ENCODE measurements at places on chromosomes 3 and 15.

- no peak for DNase-seq
These were observed 32.2 kb downstream of the DPPA2 start for GRCh38 chr3:109284071-109284470.

GRCh38 chr15:51696566-51696965, 15.3 kb downstream of the SCG3 start:
- no peak for DNase-seq

- DNase-seq = no peak
These were observed 605.2 kb upstream of the NAALADL2 start for GRCh38 chr3:174253940-174254339.

GRCh38 chr3:40914475-40914874, 284.8 kb upstream of the CTNNB1 start:
- DNase-seq = no peak

- DNase-seq = no peak
These were observed 3.9 kb downstream of the ABHD6 start for GRCh38 chr3:58241306-58242044.

- no peak for DNase-seq
These were observed 29.4 kb downstream of the NBEAL2 start for GRCh38 chr3:47008851-47009224.

GRCh38 chr3:133037436-133037835, 755 bp upstream of the TMEM108 start:
- DNase-seq = no peak

GRCh38 chr15:97101572-97101971, 771.1 kb downstream of the NR2F2 start:
- no peak for DNase-seq

DNA sequence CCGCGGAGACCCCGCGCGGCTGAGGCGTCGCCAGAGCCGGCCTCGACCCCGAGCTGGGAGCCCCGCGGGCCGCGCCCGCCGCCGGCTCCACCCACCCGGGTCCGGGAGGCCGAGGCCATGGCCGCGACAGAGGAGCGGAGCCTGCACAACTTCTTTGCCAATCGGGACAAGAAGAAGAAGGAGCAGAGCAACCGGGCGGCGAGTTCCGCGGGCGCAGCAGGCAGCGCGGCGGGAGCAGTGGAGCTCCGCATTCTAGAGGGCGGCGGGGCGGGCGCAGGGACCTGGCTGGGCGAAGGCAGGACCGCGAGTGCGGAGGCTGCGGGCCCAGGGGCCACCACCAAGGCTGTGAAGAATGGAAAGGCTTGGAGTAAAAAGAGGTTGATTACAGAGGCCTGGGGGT, 37.6 kb upstream of the EPHA6 start:
- no peak for DNase-seq

GRCh38 chr15:38130740-38131498, 121.7 kb upstream of the SPRED1 start:
- peak; percentile 99 for DNase-seq

DNA sequence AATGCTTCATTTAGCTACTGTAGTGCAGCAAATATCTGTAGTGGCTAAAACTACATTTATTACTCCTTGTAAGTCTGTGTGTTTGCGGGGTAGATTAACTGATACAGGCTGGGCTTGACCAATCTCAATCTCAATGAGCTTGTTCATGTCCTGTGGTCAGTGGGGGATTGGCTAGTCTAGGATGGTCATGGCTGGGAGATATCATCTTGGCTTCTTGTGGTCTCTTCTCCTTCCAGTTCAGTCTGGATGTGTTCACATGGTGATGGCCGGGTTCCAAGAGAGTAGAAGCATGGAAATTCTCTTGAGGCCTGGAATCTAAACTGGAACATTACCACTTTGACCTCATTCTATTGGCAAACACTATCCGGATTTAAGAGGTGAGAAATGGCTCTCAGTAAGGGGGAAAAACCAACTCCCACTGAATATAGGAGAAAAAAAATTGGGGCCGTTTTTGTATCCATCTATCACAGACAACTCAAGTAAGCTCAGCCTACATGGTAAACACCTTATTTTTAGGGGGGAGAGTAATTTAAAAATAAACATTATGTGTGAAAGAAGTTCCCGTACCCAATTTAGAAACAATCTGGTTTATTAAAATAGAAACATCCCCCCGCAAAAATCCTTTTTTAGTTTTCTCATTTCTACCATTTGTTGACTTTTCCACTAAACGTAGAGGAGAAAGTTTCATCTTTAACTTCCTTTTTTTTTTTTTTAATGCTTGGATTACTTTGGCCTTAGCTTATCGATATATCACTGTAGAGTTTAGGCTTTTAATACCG, 284.9 kb upstream of the TBC1D5 start:
- no peak for DNase-seq

GRCh38 chr3:138384531-138384930, 36.2 kb downstream of the MRAS start:
- no peak for DNase-seq

DNA sequence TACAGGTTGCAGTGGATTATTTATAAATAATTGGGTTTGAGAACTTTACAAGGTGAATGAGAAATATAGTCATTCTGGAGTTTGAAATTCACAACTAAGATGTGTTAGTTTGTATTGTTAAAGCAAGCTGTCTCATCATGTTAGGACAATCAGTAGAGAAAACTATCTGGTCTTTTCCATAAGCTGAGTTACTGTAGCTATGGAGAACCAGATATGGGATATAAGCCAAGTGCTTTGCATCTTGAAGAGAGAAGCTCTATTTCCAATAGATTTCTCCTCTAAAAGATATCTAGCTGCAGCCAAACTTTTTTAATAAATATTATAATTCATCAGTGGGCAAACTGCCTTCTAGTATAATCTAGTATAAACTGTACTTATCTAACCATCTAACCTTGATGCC, 11.3 kb downstream of the P3H2 start:
- DNase-seq = no peak

- DNase-seq = no peak
These were observed 610.2 kb downstream of the ZNF385D start for GRCh38 chr3:21140785-21141184.

DNA sequence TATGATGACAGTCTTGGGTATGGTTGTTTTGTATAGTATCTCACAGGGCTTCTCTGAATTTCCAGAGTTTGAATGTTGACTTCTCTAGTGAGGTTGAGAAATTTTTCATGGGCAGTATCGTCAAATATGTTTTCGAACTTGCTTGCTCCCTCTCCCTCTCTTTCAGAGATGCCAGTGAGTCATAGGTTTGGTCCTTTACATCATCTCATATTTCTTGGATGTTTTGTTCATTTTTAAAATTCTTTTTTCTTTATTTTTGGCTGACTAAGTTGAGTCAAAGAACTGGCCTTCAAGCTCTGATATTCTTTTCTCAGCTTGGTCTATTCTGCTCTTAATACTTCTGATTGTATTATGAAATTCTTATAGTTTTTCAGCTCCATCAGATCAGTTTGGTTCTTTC, 282.3 kb upstream of the NECTIN3 start:
- peak; percentile 34 for DNase-seq

GRCh38 chr3:152496716-152497115, 228.0 kb downstream of the MBNL1 start:
- no peak for DNase-seq

DNA sequence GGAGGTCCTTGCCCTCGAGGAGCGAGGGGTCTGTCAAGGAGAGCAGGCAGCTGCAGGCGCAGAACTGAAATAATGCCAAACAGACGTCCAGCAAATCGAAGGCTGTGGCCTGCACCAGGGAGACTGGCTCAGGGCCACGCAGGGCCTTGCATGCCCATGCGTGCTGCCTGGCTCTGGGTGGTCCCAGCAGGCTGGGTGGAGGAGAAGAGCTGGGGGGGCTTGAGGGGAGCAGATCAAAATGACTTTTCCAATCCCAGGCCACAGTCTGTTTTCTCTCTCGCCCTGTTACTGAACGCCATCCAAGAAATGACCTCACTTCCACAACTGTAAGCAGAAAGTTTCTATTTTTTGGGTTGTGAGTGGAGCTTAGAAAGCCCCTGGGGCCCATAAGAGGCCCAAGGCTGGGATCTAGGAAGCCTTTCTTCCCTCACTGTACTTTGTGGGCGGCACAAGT, 96.9 kb upstream of the RPL32 start:
- no peak for DNase-seq

- no peak for DNase-seq
These were observed 721.4 kb upstream of the CBLB start for GRCh38 chr3:106590216-106590615.

GRCh38 chr15:34993412-34993811, 5.3 kb upstream of the ZNF770 start:
- no peak for DNase-seq

- no peak for DNase-seq
These were observed 9.7 kb upstream of the SLMAP start for GRCh38 chr3:57746156-57747010.

DNA sequence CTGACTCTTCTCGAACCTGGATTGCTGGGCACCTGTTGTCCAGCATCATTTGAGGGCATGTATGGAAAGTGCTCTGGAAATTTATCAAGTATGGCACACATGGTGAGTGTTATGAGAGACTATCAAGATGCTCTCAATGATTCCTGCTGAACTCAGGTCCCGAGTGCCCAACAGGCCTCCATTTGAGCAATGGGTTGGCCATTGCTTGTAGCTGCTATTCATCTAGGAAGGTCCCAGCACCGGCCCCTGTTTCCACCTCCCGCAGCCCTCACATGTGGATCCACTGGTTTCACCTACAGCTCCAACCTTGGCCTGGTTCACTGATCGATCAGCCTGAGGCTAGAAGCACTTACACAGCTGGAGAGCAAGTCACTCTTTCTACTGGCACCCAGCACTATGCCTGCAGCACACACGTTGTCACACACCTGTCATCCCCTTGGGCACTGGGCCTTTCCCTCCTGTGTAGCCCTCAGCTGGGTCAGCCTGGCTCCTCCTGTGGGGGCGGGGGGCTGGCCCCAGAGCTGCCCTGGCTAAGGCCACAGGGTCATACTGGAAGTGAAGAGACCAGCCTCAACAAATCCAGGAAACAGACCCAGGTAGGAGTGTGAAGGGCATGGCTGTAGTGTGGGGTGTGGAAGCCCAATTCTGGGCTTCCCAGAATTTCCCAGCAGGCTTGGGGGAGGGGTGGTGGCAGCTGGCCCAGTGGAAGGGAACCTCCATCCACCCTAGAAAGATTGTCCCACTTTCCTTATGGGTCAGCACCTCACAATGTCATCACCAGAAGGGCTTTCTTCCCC, 41.7 kb upstream of the SMAD3 start:
- DNase-seq = no peak

GRCh38 chr15:69118089-69118488, 42.3 kb upstream of the GLCE start:
- DNase-seq = no peak

GRCh38 chr3:56867671-56868070, 65.9 kb upstream of the ARHGEF3 start:
- DNase-seq = no peak

DNA sequence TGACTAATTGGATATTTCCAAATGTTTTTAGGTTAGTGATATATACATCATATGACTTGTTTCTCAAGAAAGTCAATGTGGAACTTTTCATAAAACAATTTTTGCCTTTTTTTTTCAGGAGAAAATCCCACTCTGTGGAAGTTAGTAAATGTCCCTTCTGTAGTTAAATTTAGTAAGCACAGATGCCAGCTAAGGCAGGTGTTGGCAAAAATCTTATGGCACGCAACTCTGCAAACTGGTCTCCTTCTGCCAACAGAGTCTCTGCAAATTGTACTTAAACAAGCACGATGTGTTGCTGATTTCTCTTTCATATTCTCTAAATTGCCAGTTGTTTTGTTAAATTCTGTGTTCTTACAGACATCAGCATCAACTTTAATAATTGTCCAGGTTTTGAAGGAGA, 233.8 kb downstream of the IL5RA start:
- DNase-seq = no peak

- no peak for DNase-seq
These were observed 23.7 kb upstream of the STRIT1 start for GRCh38 chr3:155317211-155317610.

- no peak for DNase-seq
These were observed 88.4 kb downstream of the PLCH1 start for GRCh38 chr3:155656466-155656865.

Measured in fibroblast of the conjunctiva (primary cell).